ENCODE measurements at places on chromosomes 2 and 18.

GRCh38 chr18:6980363-6980762, 137.2 kb downstream of the LAMA1 start:
- no peak for DNase-seq

GRCh38 chr18:47777626-47778025, 152.8 kb downstream of the SMAD2 start:
- DNase-seq: no peak

DNA sequence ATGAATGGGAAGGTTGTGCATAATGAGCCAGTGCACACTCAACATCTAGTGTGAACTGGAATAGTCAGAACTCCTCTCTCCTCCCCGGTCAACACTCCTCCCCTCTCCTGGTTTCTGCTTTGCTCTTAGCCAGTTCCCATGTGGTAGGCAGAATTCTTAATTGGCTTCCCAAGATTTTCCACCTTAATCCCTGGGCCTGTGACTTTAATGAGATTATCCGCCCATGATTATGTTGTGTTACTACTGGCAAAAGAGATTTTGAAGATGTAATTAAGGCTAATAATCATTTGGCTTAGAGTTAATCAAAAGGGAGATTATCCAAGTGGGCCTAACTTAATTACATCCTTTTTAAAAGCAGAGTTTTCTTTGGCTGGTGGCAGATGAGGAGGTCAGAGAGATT, 34.2 kb upstream of the REV1 start:
- DNase-seq: no peak

DNA sequence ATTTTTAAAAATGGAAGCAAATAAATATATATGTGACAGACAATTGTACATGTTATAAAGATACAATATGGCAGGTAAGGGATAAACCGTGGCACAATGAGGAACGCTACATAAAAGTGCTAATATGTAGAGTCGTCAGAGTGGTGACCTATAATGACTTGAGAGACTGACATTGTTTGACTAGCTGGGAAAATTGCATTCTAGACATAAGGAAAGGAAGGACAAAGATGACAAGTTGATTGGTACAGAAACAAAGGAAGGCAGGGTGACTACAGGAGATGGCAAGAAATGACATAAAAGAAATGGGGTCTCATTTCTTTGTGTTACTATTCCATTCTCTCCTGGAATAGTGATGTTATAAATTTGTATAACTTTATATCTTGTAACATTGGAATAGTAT, 420.4 kb downstream of the DSC3 start:
- DNase-seq: no peak

DNA sequence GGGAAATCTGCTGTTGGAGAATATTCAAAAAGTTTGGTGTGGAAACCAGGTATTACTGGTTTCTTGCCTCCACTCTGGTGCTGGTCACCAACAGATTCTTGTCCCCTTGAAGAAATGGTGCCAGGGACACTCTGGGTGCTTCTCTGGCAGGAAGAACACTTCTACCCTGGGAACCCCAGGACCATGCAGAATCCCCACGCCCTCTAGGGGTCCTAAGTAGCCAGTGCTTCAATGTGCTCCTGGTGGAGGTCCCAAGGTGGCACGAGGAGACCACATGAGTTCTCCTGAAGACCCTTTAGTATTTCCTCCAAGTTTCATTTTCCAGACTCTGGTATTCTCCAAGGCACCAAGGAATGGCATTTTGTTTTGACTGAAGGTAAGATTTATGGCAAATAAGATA, 380.6 kb downstream of the TSN start:
- DNase-seq: no peak

DNA sequence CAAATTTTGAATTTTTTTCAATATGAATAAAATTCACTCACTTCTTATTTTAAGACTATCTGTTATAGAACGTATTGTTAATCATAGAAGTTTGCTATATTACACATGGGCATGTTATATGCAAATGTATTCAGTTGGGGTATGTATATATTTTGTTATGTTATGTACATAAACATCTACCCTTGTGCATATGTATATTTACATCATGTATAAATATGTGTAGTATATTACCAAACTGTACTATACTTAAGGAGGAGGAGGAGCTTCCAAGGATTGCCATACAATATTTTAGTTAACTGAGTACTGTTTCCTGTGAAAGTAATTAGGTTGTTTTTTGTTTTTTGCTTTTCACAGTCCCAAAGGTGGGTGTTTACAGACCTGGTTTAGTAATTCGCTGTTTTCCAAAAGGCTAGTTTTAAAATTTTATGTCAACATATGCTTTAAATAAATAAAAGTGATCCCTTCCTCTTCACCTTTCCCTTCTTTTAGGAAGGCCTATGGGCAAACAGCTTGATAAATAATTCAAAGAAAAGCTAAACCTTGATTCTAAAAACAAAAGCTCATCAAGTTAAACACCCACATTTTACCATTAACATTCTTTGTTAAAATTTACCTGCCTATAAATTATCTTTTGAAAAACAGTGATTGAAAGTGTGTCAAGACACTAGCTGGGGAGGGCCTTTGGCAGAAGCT, 12.9 kb upstream of the POU3F3 start:
- no peak for DNase-seq

DNA sequence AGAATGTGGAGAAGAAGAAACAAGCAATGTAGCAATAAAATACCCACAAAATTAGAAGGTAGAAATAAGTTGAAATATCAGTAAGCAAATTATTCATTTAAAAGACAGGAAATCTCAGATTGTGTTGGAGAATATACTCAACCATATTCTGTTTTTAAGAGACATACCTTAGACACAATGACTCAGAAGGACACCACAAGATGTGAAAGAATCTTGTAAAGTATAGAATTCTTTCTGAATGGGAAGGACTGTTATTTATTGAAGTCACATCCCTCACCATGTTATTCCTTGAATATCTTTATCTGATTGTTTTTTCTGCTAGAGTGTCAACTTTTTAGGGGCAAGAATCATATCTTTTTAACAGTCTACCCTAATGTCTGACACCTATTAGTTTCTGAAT, 50.4 kb downstream of the CTAGE1 start:
- DNase-seq: no peak

- DNase-seq: no peak
These were observed 156.4 kb downstream of the SMAD7 start for GRCh38 chr18:48794251-48794970.

DNA sequence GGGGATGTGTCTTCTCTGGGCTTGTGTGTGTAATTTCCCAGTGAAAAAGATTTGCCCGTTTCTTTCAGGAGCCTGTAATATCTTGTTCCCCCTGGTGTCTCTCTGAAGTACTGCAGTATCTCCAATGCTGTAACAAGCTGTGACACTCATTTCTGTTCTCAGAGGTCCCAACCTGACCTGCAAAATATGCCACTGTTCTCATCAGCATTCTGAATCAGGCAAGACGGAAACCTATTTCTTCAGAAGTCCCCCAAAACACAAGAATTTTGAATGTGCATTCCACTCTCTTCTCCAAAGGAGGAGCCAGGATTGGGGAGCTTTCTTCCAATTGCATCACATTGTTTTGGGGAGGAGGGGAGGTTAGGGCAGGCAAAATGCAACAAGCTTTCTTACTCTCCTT, 77.0 kb upstream of the CNGA3 start:
- no peak for DNase-seq

GRCh38 chr18:66999003-66999402, 395.1 kb upstream of the CDH19 start:
- no peak for DNase-seq

DNA sequence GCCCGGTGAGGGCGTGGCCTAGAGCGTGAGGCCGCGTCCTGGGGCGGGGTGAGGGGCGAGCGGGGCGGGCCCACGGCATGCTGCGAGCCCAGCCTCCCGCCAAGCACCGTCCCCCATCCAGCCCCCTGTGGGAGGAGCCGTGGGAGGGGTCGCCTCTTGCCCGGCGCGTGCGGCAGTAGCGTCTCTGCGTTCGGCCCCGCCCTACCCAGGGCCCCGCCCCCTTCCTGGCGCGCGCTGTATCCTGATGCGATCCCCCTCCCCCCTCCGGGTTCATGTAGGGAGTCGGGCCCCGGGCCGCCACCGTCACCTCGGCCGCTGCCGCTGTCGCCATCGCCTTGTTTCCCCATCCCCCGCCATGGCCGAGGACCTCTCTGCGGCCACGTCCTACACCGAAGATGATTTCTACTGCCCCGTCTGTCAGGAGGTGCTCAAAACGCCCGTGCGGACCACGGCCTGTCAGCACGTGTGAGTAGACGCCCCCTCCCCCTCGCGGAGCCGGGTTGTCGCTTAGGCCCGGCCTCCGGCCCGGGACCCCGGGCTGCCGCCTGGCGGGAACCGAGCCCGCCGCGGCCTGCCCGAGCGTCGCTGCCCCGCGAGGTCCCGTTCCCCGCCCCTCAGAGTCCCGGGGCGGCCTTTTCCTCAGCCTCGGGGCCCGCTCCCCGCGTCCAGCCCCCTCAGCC, 888 bp downstream of the RNF138 start:
- DNase-seq: peak; percentile 99

DNA sequence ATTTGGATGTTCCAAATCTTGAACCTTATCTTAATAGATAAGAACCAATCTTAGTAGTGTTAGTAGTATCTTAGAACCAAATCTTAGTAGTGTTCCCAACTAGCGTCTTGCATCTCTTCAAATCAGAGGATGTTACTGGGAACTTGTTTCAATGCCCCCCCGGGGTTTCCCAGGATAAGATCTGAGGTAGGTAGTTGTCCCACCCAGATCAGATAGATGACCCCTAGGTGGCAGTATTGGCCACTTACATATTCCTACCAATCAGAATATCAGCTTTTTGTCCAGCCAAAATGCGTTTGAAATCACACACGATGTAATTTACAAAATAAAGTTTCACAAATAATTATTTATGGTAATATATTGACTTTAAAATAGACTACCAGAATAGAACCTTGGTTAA, 314.8 kb downstream of the MBD2 start:
- no peak for DNase-seq

- no peak for DNase-seq
These were observed 101.3 kb downstream of the L3MBTL4 start for GRCh38 chr18:6313415-6313814.

GRCh38 chr18:77407733-77408132, 158.1 kb downstream of the GALR1 start:
- no peak for DNase-seq

GRCh38 chr18:78406743-78407465, 572.7 kb upstream of the SALL3 start:
- DNase-seq: no peak

DNA sequence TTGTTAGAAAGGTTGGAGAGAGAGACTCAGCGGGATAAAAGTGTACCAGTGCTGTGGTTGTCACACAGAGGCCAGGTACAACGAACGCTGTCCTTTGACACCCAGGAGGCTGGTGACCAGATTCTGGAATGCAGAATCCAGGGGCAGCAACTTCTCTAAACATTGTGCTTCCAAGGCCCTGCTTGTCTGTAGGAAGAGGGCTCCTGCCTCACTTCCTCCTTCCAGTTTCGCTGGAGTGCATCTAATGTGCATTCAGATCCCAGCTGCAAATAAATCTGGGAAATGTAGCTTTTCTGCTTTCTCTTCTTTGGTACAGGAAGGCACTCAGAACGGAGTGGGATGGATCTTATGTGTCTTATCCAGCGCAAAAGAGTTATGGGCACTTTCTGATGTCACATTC, 171.8 kb upstream of the ATP5MC3 start:
- DNase-seq: no peak

DNA sequence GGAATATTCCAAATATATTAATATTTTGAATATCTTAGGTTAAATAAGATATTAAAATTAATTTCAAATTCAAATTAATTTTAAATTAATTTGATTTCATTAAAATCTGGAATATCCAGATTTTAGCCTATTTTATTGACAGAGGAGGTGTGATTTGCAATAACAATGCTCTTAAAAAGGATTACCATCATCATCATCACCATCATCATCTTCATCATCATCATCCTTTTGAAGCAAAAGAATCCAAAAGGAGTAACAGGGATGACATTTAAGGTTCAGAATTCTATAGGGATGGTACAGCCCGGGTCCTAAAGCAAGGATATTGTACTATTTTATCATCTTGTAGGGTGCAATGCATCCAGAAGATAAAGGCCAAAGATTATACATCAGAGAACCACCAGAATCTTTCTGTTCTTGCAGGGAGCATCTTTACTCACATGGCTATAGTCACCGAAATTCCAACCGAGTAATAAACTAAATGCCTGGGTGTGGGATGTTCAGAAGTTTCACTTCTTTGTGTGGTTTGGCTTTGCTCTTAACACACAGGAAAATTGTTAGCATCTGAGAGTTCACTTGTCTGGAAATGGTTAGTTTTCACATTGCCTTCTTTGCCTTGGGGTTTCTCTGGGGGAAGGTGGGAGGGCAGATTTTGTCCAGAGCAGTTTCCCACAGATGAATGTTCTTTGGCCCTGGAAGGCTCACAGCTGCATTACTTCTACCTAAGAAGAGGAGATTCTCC, 99.1 kb upstream of the ITGA6 start:
- no peak for DNase-seq

DNA sequence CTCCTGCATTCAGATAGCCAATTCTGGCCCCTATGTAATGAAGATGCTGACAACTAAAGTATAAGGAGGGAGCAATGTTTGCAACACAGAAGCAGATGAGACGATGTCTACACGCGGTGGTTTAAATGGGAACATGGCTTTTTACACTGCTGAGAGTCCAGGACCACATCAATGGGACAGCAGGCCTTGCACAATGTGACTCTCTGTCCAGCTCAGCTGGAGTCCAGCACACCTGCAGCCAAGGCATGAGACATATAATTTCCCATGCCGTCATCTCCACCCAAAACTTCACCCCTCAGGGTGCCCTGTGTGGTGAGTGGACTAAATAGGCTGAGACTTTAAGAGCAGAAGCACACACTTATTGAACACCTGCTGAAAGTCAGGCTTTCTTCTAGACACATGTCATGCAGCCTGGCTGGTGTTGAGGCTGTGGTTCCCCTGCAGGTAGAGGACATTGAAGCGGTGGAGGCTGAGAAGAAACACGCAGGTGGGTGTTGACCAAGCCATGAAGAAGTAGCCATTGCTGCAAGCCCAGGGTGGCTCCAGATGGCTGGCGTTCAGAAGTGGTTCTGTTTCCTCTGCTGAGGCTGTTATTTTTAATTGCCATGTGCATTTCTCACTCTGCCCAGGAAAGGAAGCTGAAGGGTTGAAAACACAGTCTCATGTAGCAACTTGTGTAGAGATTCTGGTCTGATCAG, 345.6 kb downstream of the MYCN start:
- DNase-seq: no peak

DNA sequence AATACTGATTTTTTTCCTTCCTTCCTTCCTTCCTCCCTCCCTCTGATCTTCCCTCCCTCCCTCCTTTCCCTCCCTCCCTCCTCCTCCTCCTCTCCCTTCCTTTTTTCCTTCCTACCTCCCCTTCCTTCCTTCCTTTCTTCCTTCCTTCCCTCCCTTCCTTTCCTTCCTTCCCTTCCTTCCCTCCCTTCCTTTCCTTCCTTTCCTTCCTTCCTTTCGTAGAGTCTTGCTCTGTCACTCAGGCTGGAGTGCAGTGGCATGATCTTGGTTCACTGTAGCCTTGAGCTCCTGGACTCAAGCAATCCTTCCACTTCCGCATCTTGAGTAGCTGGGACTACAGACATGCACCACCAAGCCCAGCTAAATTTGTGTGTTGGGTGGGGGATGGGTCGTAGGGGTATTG, 8.9 kb upstream of the TMEM131 start:
- no peak for DNase-seq

All from stimulated activated CD4-positive, alpha-beta T cell treated with anti-CD3 and anti-CD28 coated beads, TNF-alpha, amount 100 ng/mL, for 24 hours (primary cell).